NCI-H1048 (cell line): ENCODE measurements at places on chromosomes 16 and 17.

- DNase-seq, result no peak
Observed at GRCh38 chr17:43713494-43714162, 45.0 kb downstream of the SOST start.

DNA sequence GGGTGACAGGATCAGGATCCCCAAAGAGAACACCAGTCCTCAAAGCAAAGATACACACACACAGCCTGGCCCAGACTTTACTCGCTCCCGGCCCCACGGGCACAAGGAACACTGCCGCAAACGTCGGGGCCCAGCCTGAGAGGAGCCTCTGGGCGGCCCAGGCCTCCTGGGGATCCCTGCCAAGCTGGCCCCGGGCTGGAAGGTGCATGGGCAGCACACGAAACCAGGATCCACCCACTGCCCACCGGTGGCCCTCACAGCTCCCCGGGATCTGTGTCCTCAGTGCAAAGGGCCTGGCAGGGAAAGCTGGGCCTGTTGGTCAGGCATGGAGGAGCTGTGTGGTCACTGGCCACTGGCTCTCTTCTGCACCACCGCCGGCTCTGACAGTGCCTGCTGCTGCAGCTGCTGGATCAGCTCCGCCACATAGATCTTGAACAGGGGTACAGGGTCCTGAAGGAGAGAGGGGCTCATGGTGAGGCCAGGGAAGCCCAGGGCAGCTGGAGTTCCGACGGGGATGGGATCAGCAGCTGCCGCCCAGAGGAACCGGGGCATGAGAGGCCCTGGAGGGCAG is 2.9 kb downstream of the MRPL28 start:
- DNase-seq, result no peak

- DNase-seq, result no peak
Observed at GRCh38 chr17:36214918-36215317, 4.1 kb downstream of the CCL4L2 start.

DNA sequence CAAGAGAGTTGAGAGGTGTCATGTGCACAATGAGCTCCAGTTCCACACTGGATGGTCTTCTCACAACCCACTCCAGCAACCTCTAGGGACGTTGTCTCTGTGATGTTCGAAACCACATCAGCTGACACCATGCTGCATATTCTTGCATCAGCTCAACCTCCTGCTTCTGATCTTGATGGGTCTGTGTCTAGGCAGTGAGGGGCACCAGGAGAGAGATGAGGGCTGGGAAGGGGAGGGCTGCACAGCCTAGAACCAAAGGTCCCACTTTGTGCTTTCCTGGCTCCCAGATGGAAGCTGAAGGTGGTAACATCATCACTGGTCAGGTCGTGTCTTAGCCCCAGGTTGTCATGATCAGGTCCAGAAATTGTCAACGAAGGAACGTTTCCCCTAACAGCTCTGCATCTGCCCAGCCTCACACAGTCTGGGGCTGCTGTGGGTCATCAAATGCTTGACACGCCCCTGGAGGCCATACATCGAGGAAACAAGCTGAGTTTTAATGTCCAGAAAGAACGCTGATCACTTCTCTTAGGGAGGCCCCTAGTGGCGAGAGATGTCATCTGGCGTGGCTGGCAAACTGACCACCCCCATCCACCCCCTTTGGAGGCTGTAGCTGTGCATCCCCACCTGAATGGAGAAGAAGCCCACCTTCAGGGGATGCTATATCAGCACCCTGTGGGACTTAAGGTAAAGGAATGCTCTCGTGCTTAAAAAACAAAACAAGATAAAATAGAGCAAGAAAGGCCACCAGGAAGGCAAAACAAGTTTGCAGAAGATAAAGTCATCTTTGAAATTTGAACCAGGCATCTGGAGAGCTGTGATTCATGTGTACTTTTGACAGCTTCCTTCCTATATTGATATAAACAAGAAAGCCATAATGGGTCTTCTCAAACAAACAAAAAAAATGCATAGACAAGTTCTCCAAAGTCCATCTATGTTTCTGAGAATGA is 58.3 kb downstream of the WIPI1 start:
- DNase-seq, result no peak

DNA sequence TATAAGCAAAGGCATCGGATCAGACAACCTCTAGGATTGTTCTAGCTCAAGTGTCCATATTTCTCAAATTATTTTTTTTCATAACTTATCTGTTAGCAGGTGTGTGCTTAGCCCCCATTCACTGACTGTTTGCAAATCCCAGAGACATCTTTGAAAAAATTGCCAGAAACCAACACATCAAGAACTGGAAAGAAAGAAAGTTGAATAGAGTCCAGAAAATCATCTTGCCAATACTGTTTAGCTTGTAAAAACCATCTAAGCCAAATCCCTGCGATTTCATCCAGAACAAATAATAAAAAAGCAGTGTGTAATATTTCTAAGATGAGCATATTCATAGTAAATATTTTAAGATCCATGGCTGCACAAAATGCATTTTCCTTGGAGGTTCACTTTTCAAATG is 64.5 kb downstream of the WSCD1 start:
- no peak for DNase-seq
